NCI-H446 treated with DMSO at 0.1 percent for 48 hours (cell line): ENCODE measurements at places on chromosomes 1 and 21.

DNA sequence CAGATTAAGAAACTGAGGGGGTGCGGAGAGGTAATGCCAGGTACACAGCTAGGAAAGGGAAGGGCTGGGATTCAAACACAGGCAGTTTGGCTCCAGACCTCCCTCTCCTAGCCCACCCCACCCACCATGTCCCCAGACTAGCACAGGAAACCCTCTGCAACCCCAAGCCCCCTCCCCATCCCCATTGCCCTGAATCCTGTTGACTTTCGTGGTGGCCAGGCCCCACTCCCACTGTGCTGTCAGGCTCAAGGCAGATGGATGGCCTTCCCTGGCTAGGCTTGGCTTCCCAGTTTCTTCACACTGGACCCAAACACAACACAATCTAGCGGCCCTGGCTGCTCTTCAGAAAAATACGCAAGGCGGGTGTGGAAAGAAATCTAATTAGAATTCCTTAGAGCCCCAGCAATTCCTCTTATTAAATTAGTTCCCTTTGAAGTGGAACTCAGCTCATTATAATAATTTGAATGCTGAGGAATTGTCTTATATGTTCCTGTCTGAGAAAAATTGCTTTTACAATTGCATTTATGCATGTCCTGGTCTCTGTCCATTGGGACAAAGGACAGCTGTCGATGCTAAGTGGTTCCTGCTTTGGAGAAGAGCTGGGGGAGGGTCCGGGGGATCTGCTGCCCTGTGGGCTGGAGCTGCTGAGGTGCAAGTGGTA lies 97.4 kb downstream of the SYF2 start:
- DNase-seq: no peak

DNA sequence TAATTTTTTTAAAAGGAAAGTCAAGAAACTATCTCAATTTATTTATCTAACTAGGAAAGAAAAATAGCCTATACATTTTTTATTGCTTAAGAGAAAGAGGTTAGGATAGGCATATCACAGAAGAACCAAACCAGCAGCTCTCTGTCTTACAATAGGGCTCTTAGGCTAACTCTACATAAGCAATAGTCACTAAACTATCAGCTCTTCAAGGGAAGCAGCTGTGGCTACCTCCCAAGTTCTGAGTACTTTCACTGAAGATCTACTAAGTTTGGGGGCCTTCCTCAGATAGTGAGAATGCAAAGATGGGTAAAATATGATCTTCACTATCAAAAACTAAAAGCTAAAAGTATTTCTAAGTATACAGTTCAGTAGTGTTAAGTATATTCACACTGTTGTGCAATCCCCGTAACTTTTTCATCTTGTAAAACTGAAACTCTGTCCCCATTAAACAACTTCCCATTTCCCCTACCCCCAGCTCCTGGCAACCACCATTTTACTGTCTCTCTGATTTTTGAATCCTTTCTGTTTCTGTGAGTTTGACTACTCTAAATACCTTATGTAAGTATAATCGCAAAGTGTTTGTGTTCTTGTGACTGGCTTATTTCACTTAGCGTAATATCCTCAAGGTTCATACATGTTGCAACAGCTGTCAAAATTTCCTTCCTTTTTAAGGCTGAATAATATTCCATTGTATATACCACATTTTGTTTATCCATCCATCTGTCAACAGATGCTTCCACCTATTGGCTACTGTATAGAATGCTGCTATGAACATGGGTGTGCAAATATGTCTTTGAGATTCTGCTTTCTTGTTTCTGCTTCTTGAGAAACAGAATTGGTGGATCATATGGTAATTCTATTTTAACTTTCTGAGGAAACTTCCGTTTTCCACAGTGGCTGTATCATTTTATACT lies 73.3 kb downstream of the ACBD6 start:
- DNase-seq: no peak

DNA sequence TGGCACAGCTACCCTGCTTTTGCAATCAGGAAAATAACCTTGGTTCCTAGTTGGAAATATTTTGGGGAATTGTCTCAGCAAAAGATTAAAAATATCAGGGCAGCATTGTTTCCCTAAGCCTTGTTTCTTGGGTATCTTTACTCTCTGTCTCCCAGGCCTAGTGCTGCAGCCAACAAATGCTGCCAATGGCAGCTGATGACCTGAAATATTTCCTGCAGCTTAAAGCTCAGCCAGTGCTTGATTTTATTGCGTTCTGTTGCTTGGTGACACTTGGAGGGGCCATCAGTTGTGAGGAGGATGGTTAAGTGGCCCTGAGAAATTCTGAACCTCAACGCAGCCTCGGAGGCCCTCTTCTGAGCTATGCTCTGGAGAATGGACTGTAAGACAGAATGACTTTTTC lies 59.4 kb upstream of the B3GALT5 start:
- DNase-seq: no peak

GRCh38 chr1:205032508-205032907 lies 10.5 kb upstream of the CNTN2 start:
- DNase-seq: peak; percentile 92

GRCh38 chr1:54117815-54118563 lies 34.8 kb downstream of the CDCP2 start:
- DNase-seq: no peak

DNA sequence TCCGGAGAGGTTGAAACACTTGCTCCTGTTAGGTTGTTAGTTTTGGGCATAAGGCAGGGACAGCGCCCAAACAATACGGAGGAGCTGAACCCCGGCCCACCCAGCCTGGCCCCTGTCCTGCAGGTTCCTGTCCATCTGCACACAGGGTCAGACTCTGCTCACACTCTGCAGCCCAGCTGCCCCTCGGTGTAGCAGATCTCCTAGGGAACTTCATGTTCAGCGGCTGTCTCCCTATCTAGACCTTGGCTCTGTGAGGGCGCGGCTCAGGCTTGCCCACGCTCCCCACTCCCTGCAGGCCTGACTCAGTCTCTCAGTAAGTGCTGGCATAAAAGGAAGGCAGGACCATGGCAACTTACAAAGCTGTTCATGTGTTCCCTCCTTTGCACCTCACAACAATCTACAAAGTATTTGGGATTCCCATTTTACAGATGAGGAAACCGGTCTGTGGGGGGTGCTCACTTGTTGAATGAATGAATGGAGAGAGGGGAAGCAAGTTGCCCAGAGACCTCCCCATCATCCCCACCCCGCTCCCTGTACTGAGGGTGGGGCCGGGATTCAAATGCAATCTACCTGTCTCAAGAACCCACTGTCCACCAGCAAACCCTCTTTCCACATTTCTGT lies 26.2 kb downstream of the ACOT11 start:
- DNase-seq: no peak

DNA sequence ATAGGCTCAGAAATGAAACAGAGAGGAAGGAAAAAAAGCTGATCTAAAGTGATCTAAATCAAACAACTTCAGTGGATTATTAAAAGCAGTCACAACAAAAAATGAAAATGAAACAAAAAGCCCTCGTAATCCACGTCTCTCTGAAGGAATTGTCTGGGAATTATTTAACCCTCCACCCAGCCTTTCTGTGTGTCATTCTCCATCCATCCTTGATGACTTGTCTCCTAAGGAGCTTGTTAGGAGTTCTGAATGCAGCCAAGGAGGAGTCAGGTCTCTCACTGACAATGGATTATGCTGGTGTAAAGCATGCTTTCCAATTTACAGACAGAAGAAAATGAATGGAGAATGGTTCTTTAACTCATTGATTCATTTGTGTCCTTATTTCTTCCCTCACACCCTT lies 359.3 kb upstream of the RUNX1 start:
- no peak for DNase-seq

DNA sequence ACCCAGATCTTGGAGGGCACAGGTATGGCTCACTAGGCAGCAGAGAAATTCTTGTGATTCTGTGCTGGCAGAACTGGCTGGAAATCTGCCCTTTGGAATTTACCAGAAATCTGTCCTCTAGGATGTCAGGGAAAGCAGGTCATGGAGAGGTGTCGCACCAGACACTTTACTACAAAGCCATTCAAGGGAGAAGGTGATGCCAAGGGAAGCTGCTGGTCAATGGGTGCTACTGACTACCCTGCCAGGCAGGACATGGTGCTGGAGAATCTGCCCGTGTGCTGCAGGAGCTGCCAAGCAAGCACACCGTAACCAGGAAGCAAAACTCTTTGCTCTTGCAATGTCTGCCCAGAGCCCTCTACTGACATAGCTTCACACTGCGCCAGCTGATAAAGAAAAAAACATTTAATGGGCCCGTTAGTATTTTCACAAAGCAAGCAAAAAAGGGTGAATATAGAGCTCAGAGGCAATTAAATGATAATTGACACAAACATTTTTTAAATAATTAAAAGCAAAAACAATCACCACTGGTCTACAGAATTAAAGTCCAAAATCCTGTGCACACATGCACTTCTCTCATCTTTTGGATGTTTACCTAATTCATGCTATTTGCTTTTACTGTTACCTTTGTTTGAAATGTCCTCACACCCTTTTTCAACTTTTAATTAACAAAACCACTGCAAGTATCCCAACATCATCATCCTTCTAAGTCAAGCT lies 7.2 kb upstream of the FBXO28 start:
- peak; percentile 2 for DNase-seq

DNA sequence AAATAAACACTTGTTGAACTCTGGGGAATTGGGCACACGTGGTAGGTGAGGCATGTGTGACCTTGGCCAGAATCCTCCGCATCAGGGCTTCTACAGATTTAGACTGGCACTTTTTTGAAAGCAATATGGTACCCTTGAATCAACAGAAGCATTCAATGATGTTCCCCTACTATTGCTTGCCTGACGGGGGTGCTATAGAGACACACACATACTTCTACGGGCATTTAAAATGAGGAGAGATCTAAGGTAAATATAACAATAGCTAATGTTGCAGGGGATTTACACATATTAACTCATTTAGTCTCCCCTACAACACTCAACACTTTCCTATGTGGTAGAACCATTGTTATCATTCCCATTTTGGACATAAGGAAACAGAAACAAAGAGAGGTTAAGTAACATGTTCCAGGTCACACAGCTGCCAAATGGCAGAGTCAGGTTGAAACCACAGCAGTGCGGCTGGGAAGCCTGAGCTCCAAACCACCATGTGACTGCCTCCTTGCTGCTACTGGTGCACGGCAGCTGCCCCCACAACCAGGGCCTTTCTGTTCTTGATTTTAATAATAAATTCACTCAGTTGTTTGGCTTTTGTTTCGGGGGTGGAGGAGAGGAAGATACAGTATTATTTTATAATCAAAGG lies 147.4 kb downstream of the ZNF281 start:
- no peak for DNase-seq

DNA sequence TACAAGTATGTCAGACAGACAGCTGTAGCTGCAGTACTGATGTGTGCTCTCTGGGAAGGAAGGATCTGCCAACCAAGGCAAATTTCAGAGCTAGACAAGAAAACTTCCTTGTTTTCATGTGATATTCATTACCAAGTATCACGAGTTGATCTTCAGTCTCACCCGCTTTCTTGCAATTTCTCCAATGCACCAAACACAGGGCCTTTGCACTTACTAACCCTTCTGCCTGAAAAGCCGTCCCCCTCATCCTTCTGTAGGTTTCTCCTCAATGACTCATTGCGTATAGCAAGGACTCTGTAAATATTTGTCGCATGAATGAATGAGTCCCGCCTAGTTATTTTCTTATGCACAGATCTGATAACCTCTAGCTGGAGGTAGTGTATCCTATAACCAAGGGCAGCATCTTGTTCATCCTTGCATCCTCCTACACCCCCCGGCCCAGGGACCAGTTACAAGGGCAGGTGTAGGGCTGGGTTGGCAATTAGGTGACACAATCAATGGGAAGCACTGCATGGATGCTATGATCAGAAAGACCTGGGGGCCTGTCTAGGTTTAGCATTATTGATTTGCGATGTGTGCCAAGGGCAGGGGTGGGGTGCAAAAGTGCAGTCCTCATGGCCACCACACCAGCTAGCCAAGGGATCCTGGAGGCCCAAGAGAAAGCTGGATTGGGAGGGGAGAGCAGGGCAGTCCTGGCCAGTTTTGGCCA lies 51.4 kb upstream of the GPR157 start:
- no peak for DNase-seq

DNA sequence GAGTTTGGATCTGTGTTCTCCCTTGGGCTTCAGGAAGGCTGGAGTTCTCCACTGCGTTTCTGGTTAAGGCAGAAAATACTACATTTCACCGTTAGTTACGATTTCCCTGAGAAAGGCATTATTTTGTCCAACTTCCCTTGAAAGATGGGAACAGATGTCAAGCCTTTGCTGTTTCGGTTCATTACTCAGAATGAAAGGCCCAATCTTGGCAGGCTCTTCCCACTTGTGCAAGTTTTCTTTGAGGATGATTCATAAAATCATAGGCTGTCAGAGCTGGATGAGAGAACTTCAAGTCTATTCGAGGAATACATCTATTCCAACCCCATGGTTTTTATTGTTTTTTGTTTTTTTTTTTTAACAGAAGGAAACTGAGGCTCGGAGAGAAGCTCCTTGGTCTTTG lies 205.2 kb downstream of the GRIK3 start:
- DNase-seq: peak; percentile 98

GRCh38 chr1:229985613-229986010 lies 81.4 kb upstream of the GALNT2 start:
- no peak for DNase-seq
